ENCODE measurements at places on chromosomes 1 and 21.

GRCh38 chr1:235090406-235091069, 38.1 kb downstream of the TOMM20 start:
- no peak for DNase-seq

DNA sequence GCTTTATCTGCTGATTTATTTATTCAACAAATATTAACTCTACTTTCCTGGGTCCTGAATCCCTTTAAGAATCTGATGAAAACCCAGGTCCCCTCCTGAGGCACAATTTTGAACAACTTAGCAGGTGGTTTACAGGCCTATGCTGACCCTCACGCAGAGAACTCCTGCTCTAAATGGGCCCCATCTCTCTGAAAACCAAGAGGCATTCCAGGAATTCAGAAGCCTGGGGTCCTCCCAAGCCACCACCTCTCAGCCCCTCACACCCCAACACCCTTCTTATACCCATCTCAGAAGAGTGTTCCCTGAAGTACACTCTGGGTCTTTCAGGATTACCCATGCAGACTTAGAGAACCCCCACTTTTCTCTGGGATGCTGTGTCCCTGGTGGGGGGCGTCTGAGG, 34.5 kb downstream of the LHX4 start:
- DNase-seq: no peak

DNA sequence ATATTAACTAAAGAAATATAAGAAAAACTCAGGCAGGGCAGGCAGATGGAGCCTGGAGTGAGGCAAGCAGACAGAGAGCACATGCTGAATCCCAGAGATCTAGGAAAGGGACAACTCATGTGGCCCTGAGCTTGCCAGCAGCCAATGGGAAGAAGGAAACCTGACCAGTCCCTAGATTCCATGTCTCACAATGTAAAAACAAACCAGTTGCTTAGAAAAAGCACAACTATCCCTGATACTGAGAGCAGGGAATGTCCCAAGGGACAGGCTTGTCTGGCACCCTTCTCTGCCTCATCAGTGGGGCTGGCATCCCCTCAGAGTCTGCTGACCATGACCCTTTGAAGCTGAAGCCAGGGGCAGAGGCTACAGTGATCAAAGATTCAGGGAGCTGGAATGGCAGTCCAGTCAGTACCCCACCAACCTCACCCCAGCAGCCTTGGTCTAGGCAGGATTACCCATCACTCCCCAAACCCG, 27.8 kb downstream of the HSPG2 start:
- no peak for DNase-seq

DNA sequence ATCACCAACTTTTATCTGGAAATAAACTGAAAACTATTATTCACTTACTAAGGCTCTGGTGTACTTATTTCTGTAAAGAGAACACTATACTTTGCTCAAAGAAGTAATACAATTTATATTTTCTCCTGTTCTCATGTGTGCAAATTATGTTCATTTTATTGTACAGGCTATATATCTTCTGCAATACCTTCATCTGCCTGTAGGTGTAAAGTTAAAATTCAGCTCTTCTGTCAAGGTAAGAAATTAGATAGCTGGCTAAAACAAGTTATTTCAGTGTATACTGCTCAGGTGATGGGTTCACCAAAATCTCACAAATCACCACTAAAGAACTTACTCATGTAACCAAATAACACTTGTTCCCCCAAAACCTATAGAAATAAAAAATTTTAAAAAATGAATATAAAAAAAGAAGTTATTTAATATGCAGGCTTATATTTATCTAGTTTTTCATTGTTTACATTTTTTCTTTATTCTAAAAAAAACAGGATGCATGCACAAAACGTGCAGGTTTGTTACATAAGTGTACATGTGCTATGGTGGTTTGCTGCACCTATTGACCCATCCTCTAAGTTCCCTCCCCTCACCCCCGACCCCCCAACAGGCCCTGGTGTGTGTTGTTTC, 81.5 kb downstream of the PTGER3 start:
- no peak for DNase-seq

GRCh38 chr1:179867493-179868330, 9.9 kb downstream of the TOR1AIP2 start:
- peak; percentile 44 for DNase-seq

GRCh38 chr21:17903029-17903806, 84.1 kb upstream of the C21orf91 start:
- no peak for DNase-seq

DNA sequence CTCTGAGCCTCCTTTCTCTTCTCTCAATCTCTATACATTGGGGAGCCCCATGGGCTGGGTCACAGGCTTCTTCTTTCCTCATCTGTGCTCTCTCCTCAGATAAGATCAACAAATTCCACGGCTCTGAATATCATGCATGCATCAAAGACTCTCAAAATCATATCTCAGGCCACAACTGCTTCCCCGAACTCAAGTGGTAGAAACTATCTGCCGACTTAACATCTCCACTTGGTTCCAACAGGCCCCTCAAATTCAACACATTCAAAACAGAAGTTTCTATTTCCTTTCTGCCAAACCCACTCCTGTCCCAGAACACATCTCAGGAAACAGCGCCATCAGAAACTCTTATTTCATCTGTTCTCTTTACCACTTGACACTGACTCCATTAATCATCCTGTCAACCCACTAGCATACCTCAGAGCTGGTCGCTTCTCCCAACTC, 16.7 kb downstream of the DDX59 start:
- DNase-seq: no peak

Data from urothelium cell line (cell line).